ENCODE measurements at places on chromosomes 3 and 15.

DNA sequence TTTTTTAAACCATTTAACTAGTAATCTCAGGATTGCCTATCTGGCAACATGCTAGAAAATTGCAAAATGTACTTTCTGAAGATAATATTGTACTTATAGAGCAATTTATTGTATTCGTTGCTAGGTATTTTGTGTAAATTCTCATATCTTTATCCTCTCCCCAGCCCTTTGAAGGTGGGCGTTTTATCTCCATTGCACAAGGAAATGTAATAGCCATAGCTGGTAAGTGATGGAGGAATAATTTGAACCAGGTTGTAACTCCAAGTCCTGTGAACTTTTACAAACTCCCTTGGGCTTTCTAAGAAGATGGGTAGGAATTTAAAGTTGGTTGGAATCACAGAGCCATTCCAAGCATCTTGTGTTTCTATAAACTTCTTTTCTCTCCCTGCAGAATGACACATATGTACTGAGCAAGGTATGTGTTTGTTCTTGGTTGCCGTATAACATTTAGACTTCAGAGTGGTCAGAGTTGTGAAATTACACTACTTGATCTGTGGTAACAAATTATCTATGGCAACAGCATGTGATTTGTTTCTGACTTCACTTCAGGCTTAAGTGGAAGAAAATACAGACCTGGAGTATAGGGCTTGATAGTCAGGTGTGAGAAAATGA, 170.9 kb downstream of the AKAP13 start:
- no peak for DNase-seq

GRCh38 chr3:12184541-12184940, 25.8 kb upstream of the TIMP4 start:
- DNase-seq = no peak

DNA sequence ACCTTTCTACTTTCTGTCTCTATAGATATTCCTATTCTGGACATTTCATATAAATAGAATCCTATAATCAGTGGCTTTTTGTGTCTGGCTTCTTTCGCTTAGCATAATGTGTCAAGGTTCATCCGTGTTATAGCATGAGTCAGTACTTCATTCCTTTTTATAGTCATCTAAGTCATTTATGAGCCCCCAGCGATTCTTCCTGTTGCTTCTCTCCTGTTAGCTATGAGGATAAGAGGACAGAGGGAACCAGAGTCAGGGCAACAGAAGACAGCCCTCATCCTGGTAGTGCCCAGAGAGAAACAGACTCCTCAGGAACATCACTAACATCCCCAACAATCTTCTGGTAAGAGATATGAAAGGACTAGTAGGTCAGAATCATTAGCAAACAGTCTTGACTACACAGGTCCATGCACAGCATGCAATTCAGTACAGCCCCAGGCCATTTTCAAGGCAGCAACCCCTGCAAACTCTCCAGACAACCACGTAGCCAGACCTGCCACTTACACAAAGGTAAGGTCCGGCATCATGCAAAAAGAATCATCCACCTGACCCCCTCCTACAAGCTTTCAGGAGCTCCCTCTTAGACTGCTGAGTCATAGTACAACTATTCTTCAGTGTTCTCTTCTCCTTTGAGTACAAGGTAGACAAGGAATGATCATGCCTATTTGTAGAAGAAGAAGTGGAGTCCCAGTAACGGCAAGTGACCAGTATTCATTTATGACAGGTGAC, 91.5 kb downstream of the MYLK start:
- DNase-seq = no peak

GRCh38 chr15:56339594-56339993, 25.6 kb upstream of the TEX9 start:
- DNase-seq = no peak

- DNase-seq = no peak
Measured at GRCh38 chr3:14725013-14725412, 50.1 kb downstream of the C3orf20 start.

Data from common myeloid progenitor, CD34-positive (primary cell).